ENCODE measurements at places on chromosomes 1 and 21.

DNA sequence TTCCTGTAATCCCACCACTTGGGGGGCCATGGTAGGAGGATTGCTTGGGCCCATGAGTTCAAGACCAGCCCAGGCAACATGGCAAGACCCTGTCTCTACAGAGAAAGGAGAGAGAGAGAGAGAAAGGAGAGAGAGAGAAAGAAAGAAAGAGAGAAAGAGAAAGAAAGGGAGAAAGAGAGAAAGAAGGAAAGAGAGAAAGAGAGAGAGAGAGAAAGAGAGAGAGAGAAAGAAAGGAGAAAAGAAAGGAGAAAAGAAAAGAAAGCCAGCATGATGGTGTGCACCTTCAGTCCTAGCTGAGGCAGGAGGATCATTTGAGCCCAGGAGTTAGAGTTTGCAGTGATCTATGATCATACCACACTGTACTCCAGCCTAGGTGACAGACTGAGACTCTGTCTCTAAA is 82.8 kb downstream of the DISP3 start:
- no peak for DNase-seq

DNA sequence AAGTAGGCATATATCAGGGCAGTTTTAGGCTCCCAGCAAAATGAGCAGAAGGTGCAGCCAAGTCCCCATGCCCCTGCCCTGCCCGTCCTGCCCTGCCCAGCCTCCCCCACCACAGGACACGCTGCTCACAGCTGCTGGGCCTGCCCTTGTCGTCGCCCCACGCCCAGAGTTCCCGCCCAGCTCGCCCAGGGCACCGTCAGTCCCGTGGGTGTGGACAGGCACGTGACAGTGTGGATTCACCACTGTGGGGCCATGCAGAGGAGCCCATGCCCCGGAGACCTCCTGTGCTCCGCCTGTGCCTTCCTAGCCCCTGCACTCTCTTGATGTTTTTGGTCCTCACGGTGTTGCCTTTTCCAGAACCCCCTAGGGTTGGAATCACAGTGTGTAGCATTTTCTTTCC is 7.0 kb downstream of the FAAP20 start:
- DNase-seq, result no peak

DNA sequence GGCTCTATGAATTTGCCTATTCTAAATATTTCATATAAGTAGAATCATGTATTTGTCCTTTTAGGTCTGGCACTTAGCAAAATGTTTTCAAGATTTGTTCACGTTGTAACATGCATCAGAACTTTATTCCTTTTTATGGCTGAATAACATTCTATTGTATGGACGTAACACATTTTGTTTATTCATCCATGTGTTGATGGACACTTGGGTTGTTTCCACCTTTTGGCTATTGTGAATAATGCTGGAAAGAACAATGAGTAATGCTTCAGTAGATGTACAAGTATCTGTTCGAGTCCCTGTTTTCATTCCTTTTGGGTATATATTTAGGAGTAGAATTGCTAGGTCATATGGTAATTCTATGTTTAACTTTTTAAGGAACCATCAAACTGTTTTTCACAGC is 24.7 kb downstream of the SLC35A3 start:
- DNase-seq, result no peak

DNA sequence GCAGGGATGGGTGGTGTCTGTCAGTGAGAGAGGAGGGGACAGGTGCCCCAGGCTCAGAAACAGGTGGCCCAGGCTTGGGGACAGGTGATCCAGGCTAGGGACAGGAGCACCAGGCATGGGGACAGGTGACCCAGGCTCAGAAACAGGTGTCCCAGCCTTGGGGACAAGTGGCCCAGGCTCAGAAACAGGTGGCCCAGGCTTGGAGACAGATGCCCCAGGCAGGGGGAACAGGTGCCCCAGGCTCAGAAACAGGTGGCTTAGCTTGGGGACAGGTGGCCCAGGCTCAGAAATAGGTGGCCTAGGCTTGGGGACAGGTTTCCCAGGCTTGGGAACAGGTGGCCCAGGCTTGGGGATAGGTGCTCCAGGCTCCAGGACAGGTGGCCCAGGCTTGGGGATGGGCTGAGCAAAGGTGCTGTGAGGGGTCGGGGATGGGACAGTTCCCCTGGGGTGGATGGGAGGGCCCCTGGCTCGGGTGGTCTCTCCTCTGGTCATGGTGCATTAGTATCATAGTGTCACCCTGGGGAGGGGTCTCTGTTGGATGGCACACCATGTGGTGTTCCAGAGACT is 87.7 kb upstream of the C1orf174 start:
- no peak for DNase-seq

All from NCI-H1436 (cell line).